ENCODE measurements at places on chromosomes 16 and 17.

GRCh38 chr17:67316781-67317180 is 49.6 kb downstream of the PSMD12 start:
- DNase-seq = no peak

GRCh38 chr16:88004391-88004790 is 53.2 kb downstream of the BANP start:
- no peak for DNase-seq

- no peak for DNase-seq
Measured at GRCh38 chr16:24995469-24995868, 19.7 kb downstream of the ARHGAP17 start.

GRCh38 chr16:85259832-85260167 is 147.5 kb upstream of the CIBAR2 start:
- DNase-seq = no peak

DNA sequence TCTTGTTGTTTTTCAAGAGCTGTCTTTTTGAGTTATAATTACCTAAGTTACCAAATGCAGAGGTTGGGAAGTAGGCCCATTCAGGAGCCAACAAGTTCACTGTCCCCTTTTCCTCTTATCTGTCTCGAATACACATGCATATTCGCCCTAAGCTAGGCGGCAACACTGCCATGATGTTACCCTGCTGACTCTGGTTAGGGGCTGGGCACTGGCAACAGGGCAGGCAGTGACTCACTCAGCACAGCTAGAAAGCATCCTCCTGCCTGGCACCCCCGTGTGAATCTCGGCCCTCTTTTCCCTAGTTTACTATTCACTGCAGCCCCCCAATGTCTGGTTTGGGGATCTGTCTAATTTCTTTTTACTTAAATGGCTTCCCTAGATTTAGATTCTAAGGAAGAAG is 13.8 kb downstream of the DBF4B start:
- no peak for DNase-seq

GRCh38 chr16:89873972-89874689 is 739 bp downstream of the TCF25 start:
- peak; percentile 71 for DNase-seq

GRCh38 chr17:8792646-8793045 is 6.5 kb downstream of the MFSD6L start:
- no peak for DNase-seq

GRCh38 chr17:2177235-2177811 is 122.4 kb downstream of the HIC1 start:
- no peak for DNase-seq

- no peak for DNase-seq
Measured at GRCh38 chr16:66467611-66468010, 40.5 kb downstream of the BEAN1 start.

- no peak for DNase-seq
Measured at GRCh38 chr16:12898551-12898950, 2.8 kb upstream of the SHISA9 start.

- DNase-seq = no peak
Measured at GRCh38 chr17:34252095-34252443, 3.0 kb upstream of the CCL2 start.

- no peak for DNase-seq
Measured at GRCh38 chr17:37101306-37101705, 152.6 kb downstream of the AATF start.

- DNase-seq = no peak
Measured at GRCh38 chr16:9097266-9098219, 6.1 kb downstream of the HAPSTR1 start.

GRCh38 chr17:63356337-63356757 is 89.8 kb downstream of the CYB561 start:
- DNase-seq = no peak

DNA sequence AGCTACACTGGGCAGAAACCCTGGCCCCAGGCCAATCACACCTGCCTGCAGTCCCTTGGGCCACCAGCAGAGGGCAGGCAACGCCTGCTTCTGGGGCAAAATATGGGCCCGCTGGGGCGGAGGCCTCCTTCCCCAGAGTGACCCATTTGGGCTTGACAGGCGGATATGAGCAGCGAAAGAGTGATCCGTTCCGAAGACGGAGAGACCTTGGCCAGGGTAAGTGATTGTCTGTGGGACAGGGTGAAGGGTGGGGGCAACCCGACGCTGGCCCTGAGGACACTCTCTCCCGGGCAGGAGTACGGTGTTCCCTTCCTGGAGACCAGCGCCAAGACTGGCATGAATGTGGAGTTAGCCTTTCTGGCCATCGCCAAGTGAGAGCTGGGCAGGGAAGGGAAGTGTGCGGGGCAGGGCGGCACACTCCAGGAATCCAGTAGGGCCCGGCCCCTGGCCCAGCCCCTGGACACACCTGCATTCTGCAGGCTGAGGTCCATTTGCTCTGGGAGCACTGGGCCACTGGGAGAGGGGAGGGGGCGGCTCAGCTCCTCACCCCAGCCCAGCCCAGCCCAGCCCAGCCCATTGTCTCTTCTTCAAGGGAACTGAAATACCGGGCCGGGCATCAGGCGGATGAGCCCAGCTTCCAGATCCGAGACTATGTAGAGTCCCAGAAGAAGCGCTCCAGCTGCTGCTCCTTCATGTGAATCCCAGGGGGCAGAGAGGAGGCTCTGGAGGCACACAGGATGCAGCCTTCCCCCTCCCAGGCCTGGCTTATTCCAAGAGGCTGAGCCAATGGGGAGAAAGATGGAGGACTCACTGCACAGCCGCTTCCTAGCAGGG is 3.5 kb upstream of the NHERF1 start:
- DNase-seq = peak; percentile 91

- no peak for DNase-seq
Measured at GRCh38 chr17:60345233-60345632, 46.7 kb downstream of the USP32 start.

DNA sequence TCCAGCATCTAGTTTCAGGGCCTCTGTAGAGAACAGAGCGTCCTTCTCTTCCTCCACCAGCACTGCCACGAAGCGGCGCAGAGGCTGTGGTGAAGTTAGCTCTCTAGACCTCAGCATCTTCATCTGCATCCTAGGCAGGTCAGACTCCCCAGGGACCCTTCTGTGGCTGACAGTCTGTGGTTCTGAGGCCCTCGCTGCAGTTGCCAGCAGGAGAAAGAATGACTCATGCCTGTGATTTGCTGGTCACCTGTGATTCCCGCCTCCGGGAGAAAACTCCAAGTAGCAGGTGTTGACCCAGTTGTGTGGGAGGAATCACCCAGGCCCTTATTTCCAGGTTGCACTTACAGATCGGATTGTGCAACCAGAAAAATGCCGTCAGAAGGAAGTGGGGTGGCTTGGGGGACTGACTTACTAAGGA is 117.3 kb upstream of the CACNG5 start:
- DNase-seq = no peak

GRCh38 chr16:70304892-70305448 is 6.0 kb downstream of the DDX19B start:
- DNase-seq = peak; percentile 34

DNA sequence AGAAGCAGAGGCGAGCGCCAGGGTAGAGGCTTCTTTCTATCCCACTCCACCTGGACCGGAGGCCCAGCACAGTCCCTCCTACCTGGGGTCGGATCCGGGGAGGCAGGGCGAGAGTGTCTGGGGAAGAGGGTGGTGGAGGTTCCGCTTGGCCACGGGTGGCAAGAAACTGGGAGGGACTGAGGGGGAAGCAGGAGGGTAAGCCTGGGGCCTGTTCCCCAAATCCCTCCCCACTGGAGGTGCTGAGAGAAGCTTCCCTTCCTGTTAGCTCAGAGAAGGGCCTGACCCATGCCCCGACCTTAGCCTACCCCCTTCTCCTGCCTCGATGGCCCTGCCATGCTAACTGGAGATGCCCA is 1.8 kb upstream of the TPPP3 start:
- DNase-seq = no peak

GRCh38 chr16:228852-229730 is at the start of gene LUC7L:
TSS of gene LUC7L (minus strand) at chr16:229449. CDS start at chr16:229339, 110 bp downstream.
- peak; percentile 91 for DNase-seq

DNA sequence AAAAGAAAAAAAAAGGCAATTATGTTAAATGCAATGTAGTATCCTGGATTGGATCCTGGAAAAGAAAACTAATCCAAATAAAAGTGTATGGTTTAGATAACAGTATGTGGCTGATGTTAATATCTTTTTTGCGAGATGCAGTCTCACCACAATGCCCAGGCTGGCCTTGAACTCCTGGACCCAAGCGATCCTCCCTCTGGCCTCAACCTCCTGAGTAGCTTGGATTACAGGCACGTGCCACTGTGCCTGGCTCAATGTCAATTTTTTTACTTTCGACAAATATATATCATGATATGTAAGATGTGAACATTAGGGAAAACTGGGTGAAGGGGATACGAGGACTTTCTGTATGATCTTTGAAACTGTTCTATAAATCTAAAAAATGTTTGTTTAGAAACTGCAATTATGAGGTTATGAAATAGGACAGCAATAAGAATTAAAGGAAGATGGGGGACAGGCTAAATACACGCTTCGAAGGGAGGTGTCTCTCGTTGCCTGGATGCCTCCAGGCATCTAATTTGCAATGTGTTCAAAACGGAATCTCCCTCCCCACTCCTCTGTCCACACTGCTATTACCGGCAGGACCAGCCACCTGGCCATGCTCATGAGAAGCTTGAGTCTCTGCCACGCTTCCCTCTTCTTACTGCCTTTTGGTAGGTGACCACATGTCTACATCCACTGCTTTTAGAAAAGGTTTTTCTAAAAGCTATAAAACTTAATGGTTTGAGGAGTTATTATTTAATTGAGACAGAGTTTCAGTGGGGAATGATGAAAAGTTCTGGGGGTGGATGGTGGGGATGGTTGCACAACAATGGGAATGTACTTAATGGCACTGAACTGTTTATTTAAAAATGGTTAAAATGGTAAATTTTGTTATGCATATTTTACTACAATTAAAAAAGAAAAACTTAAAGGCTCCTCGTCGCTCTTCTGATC is 15.2 kb downstream of the UBE2O start:
- DNase-seq = no peak

GRCh38 chr16:82169861-82170845 is at the start of gene MPHOSPH6:
TSS of gene MPHOSPH6 (minus strand) at chr16:82170224. CDS start at chr16:82170175, 49 bp downstream.
- DNase-seq = peak; percentile 76

GRCh38 chr16:64096689-64097088 is 1025.2 kb downstream of the CDH11 start:
- DNase-seq = no peak

DNA sequence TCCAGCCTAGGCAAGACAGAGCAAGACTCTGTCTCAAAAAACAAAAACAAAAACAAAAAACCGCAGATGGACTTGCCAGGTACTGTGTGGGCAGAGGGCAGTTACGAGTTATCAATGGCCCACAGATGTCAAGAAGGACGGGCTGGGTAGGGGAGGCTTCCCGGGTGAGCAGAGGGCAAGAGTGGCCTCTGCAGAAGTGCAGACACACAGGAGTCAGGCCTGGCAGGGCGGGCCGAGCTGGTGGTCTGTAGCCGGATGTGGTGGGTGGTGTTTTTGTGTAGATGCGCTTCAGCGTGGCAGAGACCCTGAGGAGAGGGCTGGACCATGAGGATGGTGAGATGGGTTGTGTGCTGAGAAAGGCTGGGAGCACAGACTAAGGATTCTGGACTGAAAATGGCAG is 44.9 kb upstream of the KDM6B start:
- no peak for DNase-seq

Measured in PC-9 (cell line).